T-helper 1 cell (primary cell): ENCODE measurements at places on chromosomes 7 and 10.
A peak's percentile ranks its signal among the peaks of the same experiment; 100 is the strongest.

GRCh38 chr7:111074748-111075146 is 16.2 kb upstream of the LRRN3 start:
- no peak for DNase-seq

DNA sequence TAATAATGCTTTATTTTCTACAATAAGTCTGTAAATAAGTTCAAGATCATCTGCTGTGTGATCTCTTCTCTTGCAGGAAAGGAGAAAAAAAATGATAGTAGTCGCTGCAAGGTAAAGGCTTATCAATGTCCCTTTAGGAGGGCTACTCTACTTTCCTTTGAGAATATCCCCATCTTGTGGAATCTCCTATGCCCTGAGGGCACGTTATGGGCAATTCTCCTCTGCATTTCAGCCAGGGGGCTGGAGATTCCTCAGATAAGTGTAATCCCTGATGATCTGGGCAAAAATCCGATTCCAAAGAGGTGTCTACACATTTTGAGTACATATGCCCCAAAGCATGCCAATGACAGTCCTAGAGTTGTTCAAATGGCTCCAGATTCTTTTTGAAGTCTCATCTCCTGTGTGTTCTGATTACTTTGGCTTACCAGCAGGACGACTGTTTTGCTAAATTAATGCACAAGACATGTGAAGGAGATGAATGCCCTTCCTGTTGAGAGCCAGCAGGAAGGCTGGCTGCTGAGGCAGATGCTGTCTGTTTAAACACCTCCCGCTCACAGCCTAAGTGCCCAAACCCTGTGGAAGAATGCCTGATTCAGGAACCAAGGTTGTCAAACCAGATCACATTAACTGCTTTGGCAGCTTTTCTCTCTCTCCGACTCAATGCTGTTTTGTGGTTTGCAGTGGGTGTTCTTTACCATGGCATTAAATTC is 171.2 kb upstream of the COL1A2 start:
- no peak for DNase-seq

DNA sequence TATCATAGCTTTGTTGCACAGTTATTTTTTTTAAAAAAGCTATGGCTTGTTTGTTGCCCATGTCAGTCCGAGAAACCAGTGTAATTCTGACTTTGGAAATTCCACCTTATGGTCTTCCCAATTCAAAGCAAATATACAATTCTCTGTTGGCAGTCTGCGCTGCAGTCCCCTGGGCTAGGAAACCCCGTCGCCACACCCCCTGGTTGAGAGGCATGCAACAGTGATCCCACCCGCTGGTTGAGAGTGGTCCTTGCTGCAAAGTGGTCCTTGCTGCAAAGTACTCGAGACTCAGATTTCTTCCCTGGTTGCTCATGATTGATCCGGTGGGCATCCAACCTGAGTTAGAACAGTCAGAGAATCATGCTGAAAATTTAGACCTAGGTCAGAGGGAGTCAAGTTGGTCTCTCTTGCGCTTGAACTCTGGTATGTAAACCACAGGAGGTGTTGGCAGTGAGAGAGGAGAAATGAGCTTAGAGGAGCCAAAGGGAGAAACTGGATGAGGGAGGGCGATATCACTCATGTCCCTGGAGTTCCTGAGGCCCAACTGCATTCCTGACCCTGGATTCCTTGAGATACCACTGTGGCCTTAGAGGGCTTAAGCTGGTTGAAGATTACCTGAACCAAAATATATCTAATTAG is 45.0 kb upstream of the STK17A start:
- DNase-seq = no peak

DNA sequence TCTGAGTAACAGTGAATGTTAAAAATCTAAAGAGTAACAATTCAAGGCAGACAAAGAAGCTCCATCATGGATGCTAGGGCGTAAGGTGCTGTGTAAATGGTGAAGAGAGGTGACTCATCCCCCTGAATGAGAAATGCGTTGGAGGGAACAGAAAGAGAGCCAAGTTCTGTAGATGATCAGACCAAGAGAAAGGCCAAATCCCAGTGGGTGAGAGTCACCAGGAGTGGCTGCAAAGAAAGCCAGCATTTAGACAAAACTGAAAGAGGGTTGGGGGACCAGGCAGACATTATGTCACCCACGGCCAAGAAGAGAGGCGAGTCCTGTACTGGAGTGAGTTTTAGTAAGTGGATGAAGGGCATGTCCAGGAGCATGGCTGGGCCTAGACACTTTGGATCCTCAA is 153.1 kb downstream of the TRIL start:
- no peak for DNase-seq

DNA sequence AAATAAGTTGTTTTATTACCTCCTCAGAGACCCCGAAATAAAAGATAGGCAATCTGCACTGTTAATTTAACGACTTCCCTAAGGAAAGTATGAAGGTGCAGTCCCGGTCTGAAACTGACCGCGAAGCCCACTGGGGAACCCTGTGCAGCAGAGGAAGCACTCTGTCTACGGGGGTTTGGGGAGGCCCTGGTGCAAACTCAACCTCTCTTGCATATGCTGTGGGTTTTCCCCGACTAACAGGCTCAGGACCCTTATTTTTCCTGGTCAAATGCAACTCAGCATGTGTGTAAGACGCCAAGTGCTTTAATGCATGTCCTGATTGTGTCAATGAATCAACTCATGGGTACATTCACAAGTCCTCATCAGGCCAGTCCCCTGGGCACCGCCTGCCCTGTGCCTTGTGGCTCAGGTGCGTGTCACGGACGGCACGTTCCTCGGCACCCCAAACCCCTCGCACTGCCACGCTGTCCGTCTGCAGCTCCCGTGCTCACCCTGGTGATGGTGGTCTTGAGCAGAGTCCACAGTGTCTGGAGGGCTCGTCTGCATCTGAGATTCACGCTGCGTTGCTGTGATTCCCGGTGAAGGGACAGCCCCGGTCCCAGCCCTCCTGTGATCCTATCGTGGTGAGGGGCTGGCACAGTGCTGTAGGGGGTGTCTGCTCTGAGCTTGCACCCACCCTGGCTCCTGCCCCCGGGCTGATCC is 33.8 kb downstream of the JAKMIP3 start:
- no peak for DNase-seq

- DNase-seq = no peak
Observed at GRCh38 chr7:132290021-132290420, 286.2 kb downstream of the PLXNA4 start.

DNA sequence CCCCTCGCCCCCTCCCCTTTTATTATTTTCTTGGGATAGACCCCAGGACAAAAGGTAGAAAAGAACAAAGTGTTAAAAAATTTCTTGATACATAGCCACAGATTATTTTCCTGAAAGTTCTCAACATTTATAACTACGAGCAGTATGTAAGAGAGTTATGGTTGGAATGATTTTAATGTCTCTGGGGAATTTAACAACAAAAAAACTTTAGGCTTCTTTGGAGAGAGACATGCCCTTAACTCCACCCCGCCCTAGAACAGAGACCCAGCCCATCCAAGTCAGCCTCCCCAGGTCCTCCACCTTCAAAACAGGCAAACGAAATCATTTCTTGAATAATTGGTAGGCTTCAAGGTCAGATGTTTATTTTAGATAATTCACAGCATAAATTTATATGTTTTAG is 97.1 kb downstream of the TCF7L2 start:
- DNase-seq = no peak

- no peak for DNase-seq
Observed at GRCh38 chr7:91517201-91517785, 253.1 kb downstream of the FZD1 start.

DNA sequence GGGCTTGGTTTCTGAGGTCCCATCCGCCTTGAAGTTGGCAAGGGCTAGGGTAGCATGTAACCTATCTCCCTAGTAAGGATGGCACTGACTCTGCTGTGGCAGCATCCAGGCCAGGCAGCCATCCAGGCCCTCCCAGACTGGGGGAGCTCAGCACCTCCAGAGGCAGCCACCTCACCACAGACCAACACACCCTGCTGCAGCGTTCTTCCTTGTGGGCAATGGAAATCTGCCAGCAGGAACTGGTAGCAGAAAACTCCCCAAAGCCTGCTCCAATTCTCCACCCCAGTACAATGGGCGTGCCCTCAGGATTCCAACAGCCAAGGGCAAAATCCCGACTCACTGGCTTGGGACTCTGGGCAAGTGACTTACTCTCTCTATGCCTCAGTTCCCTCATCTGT is 27.5 kb downstream of the DLG5 start:
- no peak for DNase-seq

GRCh38 chr7:31122649-31123058 is 70.5 kb downstream of the ADCYAP1R1 start:
- DNase-seq = peak; percentile 19

DNA sequence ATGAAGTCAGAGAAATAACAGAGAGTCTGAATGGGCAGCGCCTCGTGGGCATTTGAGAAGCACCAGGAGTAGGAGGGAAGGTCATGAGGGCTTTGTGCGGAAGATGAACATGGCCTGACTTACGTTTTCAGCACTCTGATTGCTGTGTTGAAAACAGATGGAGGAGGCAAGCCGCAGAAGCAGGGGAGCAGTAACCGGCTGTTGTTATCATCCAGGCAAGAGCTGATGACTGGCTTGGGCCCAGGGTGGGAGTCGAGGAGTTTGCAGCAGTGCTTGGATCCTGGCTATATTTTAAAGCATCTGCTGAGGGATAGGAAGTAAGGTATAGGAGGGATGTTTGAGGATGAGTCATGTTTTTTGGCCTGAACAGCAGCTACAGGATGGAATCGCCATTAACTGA is 12.7 kb upstream of the PDLIM1 start:
- DNase-seq = no peak

- DNase-seq = no peak
Observed at GRCh38 chr7:73716318-73716890, 3.1 kb downstream of the STX1A start.

- no peak for DNase-seq
Observed at GRCh38 chr7:100785878-100786277, 41.4 kb downstream of the EPHB4 start.

GRCh38 chr7:142590830-142591457 is 158.3 kb upstream of the PRSS1 start:
- no peak for DNase-seq

GRCh38 chr7:155804897-155805825 is 7.1 kb downstream of the SHH start:
- no peak for DNase-seq

GRCh38 chr7:45890902-45891461 is 2.7 kb downstream of the IGFBP1 start:
- no peak for DNase-seq

DNA sequence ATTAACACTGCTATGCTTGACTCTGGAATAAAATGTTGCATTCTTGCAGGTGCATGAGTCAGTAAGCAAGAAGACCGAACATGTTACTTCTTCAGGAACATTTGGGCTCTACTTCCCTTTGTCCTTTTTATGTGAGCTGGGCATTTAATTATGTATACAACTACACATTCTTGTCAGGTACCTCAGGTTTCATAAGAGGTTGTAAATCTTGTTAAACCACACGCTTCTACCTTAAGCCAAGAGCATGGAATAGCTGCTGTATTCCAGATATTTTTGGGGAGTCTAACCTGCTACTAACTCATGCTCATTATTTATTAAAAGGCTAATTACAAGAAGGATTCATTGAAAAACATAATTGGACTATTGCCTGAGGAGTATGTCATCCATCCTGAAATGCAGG is 414.2 kb upstream of the KLF6 start:
- no peak for DNase-seq

- DNase-seq = no peak
Observed at GRCh38 chr10:34576797-34577196, 238.3 kb downstream of the PARD3 start.

- no peak for DNase-seq
Observed at GRCh38 chr10:66321723-66322665, 603.8 kb upstream of the LRRTM3 start.

- no peak for DNase-seq
Observed at GRCh38 chr10:7000061-7000460, 410.8 kb downstream of the SFMBT2 start.

GRCh38 chr7:111741811-111742240 is 179.5 kb upstream of the IMMP2L start:
- DNase-seq = peak; percentile 28

DNA sequence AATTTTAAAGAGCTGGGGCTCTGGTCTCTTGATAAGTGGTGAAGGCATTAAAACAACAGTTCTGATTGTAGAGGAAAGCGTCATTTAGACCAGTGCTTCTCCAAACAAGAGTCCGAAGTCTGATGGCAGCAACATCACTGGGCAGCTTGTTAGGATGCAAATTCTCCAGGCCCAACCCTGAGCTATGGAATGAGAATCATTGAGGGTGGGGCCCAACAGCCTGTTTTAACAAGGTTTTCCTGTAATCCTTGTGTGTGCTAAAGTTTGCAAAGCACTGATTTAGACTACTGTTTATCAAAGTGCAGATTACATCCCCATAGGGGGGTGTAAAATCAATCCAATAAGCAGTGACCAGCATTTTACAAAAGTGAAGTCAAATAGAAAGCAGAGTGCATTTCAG is 2.6 kb upstream of the ZNRF2 start:
- no peak for DNase-seq

DNA sequence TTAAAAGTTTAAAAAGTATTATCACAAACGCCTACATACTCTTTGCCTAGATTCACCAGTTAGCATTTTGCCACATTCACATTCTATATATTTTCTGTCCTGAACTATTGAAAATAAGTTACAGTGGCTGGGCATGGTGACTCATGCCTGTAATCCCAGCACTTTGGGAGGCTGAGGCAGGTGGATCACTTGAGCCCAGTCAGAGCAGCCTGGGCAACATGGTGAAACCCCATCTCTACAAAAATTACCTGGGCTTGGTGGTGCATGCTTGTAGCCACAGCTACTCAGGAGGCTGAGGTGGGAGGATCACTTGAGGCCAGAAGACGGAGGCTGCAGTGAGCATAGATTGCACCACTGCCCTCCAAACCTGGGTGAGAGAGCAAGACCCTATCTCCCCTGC is 5.3 kb downstream of the ARPC1A start:
- DNase-seq = peak; percentile 18

- no peak for DNase-seq
Observed at GRCh38 chr7:123682690-123683089, 27.0 kb downstream of the LMOD2 start.

DNA sequence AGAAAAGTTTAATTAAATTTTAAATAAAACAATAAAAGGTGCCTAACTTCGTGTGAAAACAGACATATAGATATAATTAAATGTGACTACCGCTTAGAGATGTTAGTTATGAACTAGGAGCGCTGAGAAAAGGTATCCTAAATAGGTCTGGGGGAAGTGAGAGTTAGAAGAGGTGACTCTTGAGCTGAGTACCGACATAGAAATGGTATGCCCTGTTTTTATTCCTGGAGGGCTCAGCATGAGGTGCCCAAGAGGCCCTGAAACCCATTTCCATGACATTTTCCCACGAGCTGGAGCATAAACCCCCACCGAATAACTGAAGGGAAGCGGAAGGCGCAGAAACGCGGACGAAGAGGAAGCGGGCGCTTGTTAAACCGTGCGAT is 433 bp upstream of the STARD3NL start:
- DNase-seq = no peak

DNA sequence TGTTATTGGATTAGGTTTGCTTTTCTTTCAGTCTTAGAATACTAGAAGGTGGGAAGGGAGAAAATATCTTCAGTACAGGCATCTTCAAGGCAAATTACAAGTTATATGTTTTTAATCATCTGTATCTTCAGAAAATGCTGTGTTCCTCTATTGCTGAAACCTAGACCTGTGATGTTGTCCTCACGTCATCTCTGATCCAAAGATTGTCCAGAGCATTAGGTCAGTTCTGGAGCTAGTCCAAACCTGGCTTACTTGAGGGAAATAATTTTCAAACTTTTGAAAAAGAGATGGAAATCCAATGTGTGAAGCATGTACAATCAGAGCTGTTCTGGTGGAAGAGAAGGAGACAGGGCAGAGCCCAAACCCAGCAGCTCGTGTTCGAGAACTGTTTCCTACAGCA is 217.3 kb downstream of the ZEB1 start:
- DNase-seq = no peak

GRCh38 chr10:4639960-4640359 is 186.0 kb upstream of the AKR1E2 start:
- no peak for DNase-seq
